ENCODE measurements at places on chromosomes 16 and 17.

DNA sequence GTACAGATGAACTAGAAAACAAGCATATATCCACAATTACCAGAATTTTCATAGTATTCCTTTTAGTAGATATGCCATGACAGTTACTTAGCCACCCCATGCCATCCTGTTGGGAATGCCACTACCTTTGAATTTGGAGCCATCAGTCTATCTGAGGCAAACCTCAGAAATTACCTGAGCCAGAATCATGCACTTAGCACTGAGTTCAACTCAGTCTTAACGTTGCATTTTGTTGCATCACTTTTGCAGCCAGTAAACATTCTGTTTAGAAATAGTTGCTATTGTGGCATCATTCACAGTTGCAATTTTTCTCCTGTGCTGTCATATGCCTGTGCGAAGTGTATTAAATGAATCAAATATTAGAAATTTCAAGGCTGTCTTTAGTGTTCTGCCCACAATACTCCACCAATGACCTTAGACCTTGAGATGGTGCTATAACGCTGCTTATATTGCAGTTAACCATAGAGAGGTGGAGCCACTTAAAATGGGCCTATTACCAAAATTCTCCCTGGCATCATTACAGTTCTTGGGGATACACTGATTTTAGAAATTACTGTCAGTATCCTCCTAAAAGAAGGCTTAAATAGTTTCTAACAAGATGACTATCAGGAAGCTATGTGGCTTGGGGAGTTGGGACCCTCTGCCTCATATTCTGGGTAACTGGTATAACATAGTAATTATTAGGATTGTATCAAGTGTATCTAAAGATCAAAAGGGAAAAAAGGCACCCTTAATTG is 11.1 kb downstream of the PTRH2 start:
- DNase-seq, result no peak

- no peak for DNase-seq
These were observed 22.5 kb downstream of the DNAI2 start for GRCh38 chr17:74296548-74296936.

- no peak for DNase-seq
These were observed 384.3 kb upstream of the PSMD7 start for GRCh38 chr16:73912281-73912680.

GRCh38 chr17:18371455-18371854 is 6.1 kb upstream of the EVPLL start:
- DNase-seq, result no peak

Data from stimulated activated CD4-positive, alpha-beta T cell treated with anti-CD3 and anti-CD28 coated beads, Interleukin-12 subunit alpha, Interleukin-12 subunit beta, amount 100 ng/mL, for 4 hours (primary cell).